NCI-H2081 treated with DMSO at 0.1 percent for 48 hours (cell line): ENCODE measurements at places on chromosomes 3 and 15.

- no peak for DNase-seq
These were observed 121.6 kb downstream of the OPA1 start for GRCh38 chr3:193714523-193715137.

DNA sequence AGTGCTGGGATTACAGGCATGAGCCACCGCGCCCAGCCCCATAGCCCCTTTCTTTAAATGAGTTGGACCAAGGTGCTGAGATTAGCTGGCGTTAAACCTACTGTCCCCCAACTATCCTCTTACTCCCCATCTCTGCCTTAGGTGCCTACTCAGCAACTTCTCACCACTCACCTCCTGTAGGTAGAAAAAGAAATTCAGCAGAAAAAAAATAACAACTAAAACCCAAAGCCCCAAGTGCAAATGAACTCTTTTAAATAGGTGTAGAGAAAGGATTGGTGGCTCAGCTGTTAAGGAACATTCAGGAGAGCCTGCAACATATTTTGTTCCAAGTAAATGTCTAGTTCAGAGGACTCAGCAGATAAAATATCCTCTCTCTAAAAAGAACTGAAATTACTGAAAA, 19.5 kb downstream of the SAMD7 start:
- DNase-seq, result no peak

- DNase-seq, result no peak
These were observed 84.0 kb downstream of the ATP13A4 start for GRCh38 chr3:193470710-193471109.

DNA sequence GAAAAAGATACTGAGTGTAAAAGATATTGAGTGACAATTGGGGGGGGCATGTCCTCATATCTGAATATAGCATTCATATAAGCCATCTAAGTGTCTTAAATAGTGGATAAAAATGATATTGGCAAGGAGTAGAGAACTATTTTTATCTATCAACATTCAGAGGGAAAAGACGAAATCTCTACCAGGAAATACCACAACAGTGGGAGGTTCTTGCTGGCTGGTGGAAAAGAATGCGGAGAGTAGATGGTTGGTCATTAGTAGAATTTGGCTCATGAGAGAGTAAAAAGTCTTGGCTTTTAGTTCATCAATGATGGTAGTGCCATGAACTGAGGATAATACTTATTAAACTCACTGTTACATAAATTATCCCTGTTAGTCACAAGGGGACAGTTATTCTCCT, 4.8 kb upstream of the TCF12 start:
- no peak for DNase-seq

DNA sequence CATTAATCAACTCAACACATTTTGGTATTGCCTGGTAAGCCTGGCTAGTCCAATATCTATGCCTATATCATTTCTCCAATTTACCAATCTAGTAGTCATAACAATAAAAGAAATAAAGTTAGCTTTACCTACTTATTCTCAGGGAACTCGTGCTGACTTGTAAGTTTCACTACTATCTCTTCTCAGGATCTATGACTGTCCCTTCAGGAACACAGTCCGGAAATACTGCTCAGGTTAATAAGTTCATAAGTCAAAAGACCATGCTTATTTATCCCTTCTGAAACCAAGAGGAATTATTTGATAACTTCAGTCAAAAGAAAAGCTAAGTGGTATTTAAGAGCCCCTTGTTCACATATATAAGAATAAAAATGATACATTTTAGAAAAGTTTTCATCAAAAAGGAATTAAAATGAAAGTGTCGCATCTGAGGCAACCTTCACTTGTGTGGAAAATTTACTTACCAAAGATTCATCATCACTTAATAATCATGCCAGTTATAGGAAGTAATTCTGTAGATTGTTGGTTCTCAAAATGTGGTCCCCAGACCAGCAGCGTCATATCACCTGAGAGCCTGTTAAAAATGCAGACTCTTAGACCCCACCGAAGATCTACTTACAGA, 15.5 kb upstream of the THRB start:
- no peak for DNase-seq

- no peak for DNase-seq
These were observed 29.5 kb downstream of the BOC start for GRCh38 chr3:113240841-113241240.

- no peak for DNase-seq
These were observed 202.2 kb downstream of the PDZRN3 start for GRCh38 chr3:73422571-73422970.

DNA sequence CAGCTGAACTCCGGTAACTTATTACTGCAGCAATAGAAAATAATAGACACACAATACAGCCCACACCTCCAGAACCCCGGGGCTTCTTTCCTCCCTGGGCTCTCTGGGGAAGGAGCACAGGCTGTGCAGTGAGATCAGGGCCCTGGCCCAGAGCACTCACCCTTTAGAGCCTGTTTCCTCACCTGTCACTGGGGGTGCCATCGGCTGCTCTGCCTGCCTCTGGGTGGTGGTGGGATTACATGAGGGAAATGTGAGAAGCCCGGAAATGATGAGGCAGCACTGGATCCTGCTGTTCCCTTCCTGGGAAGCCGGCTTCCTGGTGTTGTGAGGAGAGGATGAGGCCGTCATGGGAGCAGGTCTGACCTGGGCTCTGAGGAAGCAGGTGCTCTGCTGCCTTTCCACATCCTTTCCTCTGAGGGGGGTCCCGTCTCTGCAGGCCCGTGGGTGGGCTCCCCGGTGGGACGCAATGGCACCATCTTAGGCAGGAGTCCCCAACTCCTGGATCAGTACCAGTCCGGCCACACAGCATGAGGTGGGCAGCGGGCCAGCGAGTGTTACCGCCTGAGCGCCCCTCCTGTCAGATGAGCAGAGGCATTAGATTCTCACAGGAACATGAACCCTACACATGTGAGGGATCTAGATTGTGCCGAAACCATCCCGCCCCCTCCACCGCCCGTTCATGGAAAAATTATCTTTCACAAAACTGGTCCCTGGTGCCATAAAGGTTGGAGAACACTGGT, 220.9 kb upstream of the CTDSPL start:
- no peak for DNase-seq

DNA sequence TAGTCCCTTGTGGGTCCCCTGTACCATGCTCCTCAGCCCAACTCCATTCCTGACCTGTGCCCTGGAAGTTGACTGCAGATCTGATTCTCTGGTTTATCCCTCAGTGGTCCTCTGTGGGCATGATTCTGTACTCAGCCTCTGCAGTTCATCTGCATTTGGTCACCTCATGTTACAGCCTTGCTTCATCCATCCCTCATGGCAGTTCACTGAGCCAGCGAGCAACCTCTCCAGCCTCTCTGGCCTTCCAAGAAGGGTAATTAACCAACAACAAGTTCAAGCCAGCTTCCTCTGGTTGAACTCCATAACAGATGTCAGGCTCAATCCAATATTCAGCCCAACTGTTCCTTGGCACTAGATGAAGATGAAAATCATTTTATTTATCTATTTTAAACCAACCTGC, 509.5 kb downstream of the NTRK3 start:
- DNase-seq, result no peak

DNA sequence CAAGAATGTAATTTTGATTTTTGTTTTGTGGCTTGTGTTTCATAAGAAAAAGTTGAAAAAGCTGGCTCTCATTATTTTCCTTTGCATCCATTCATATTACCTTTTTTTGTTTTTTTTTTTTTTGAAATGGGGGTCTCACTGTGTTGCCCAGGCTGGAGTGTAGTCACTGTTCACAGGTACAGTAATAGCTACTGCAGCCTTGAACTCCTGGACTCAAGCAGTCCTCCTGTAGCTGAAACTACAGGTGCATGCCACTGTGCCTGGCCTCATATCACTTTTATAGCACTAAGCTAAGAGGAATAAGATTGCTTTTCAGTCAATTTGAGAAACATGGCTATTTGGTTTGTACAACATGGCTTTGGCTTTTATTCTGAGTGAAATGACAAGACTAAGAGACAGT, 49.8 kb downstream of the TCF12 start:
- no peak for DNase-seq

DNA sequence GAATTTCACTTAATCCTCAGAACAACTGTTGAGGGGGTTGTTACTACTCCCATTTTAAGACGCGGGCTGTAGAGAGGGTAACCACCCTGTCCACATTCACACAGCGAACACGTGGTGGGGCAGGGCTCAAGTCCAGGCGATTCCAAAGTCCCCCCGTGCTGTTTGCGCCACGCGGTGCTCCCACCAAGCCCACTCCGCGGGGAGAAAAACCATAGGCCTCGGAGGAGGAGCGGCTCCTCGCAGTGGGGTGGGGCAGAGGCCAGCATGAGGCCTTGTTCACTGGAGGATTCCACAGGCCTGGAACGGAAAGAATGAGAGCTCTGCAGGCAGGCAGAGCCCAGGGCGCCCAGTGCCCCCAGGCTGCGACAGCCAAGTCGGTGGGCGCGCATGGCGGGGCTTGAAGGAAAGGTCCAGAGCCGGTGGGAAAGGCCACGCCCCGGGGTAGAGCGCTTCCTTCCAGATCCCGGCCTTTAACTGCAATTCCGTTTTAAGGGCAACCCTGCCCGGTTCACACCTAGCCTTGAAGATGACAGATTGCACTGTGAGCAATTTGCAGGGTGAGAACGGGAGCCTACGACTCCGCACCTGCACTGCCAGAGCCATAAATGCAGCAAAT, 161.8 kb upstream of the TBL1XR1 start:
- DNase-seq, result no peak

DNA sequence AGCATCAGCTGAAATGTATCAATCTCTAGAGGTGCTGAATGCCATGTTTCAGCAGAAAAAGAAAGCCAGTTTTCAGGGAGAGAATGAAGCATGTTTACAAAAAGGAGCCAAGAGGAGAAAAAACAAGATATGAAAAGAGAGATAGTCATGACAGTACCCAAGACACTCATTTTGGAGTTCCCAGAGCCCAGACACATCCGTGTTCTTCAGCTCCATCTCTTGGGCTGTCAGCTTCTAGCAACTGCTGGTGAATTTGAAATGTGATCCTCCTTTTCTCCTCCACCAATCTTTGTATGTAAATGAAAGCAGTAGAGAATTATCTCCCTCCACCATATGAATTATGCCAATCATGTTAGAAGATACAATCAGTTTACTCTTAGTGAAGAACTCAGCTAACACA, 93.0 kb upstream of the SLC25A36 start:
- DNase-seq, result no peak

GRCh38 chr3:149701206-149701976, 43.6 kb upstream of the WWTR1 start:
- no peak for DNase-seq

DNA sequence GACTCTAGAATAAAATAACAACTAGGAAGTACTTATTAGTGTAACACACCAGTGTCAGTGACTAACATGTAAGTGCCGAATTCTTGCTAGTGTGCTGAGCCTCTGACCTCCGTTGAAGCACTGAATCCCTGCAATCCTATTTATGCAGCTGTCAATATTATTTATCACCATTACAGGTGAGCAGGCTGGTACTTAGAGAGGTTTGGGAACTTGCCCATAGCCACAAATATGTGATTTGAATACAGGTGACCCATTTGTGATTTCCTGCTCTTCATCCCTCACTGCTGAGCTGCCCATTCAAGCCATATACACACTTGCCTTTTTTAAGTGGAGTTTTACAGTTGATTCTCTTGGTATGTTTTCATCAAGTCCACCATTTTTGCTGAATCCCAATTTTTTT, 12.2 kb downstream of the EIF4E3 start:
- DNase-seq, result peak; percentile 65

GRCh38 chr3:192840143-192840836, 77.4 kb downstream of the MB21D2 start:
- no peak for DNase-seq
